GF-D8 (cell line): ENCODE measurements at places on chromosomes 2 and 18.

DNA sequence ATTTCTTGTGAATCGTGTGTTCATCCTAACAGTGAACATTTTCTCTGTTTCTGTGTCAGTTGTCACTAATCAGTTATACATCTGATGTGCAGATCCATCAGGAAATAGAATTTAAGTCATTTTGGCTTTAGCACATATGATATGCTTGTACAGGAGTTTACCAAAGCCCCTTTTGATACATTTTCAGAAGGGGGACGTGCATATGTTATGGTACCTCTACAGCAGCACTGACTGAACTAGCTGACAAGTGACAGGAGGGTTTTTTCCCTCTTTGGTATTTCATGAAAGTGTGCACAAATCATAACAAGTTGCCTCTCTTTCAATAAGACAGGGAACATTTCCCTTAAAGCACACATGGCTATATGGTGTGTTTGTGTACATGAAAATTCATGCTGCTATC, 536.5 kb downstream of the PLCL1 start:
- DNase-seq = no peak

GRCh38 chr18:9988665-9989064, 74.8 kb downstream of the VAPA start:
- no peak for DNase-seq

GRCh38 chr2:207133458-207133819, 32.3 kb downstream of the KLF7 start:
- DNase-seq = no peak

- no peak for DNase-seq
Measured at GRCh38 chr2:146147448-146148012, 1627.6 kb upstream of the ZEB2 start.

GRCh38 chr2:25286723-25287483, 54.8 kb downstream of the DNMT3A start:
- DNase-seq = no peak

- DNase-seq = no peak
Measured at GRCh38 chr2:144539289-144539782, 19.4 kb upstream of the ZEB2 start.

- DNase-seq = no peak
Measured at GRCh38 chr18:50457639-50458038, 82.8 kb downstream of the SKA1 start.

DNA sequence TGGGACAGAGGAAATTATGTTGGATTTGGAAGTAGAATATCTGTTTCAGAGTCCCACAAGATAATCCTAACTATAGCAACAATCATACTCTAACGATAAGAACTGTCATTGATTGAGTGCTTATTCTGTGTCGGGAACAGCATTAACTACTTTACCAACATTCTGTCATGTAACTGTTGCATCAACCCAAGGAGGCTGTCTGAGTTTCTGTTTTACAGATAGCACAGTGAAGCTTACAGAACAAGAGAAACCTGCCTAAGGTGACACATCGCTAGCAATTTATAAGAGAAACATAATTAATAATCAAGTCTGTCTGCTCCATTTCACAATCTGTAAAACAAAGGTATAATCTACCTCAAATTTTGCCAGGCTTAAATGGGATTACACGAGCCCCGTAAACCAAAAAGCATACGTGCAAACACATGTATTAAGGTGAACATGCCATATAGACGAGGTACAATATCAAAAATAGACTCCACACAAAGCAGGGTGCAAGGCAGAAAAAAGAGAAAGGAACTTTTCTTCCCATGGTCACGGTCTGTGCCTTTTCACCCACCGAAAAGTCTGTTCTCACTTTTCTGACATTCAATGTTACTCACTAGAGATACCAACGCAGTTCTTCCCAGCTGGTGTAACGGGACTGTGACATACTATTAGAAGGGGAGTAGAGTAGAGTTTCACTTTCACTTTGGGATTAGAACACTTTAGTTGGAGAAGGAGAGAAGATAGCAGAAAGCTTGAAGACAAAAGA, 37.2 kb upstream of the SLC8A1 start:
- DNase-seq = no peak

DNA sequence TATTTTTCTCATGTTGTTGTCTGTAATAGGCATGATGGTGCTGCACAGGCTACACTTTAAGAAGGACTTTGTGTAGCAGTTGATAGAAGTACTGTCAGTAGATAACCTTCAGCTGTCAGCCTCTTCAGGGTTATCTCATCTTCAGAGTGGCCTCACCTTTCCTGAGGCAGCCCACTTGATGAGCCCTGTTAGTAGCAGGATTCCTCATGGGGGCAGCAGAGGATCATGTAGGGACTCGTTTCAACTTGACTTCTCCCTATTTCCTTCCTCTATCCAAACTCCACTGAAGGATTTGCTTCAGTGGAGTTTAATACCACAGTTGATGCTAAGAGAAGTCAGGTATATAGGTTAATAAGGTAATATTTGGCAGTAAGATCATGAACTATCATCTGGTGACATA, 530.3 kb upstream of the FSIP2 start:
- DNase-seq = no peak

DNA sequence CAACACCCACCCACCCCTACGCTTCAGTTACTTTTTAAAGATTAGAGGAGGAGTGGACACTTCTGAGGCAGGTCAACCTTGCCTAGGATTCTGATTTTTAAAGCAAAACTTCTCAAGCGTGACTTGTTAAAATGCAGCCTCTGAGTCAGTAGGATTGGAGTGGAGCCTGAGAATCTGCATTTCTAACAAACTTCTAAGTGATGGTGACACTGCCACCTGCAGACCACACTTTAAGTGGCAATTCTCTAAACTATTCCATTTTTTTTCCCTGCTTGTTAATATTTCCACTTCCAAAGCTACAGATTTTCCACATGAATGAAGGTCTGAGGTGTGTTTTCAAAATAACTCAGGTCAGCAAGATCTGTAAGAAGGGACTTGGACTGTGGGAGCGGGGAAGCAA, 171.1 kb upstream of the CCDC150 start:
- DNase-seq = no peak

- DNase-seq = no peak
Measured at GRCh38 chr2:40090044-40090443, 311.0 kb upstream of the THUMPD2 start.

- no peak for DNase-seq
Measured at GRCh38 chr2:191165176-191165643, 14.4 kb upstream of the STAT4 start.

GRCh38 chr2:168930242-168930641, 29.2 kb downstream of the G6PC2 start:
- no peak for DNase-seq

DNA sequence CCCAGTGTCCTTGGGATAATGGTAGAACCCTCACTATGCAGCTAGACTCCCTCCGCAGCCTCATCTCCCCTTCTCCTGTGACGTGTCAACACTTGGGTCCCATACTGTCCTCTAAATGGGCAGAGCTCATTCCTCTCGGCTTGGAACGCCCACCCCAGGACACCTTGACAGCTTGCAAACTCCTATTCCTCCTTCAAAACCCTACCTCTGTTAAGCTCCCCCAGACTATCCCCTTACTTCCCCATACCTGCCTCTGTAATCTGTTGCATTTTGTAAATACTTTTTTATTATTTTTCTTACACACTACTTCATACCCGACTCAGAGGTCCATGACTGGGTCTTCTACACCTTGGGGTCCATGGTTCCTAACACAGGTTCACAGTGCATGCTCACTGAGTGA, 28.0 kb downstream of the STEAP3 start:
- DNase-seq = no peak

- DNase-seq = no peak
Measured at GRCh38 chr18:45276878-45277277, 338.4 kb upstream of the SLC14A2 start.

DNA sequence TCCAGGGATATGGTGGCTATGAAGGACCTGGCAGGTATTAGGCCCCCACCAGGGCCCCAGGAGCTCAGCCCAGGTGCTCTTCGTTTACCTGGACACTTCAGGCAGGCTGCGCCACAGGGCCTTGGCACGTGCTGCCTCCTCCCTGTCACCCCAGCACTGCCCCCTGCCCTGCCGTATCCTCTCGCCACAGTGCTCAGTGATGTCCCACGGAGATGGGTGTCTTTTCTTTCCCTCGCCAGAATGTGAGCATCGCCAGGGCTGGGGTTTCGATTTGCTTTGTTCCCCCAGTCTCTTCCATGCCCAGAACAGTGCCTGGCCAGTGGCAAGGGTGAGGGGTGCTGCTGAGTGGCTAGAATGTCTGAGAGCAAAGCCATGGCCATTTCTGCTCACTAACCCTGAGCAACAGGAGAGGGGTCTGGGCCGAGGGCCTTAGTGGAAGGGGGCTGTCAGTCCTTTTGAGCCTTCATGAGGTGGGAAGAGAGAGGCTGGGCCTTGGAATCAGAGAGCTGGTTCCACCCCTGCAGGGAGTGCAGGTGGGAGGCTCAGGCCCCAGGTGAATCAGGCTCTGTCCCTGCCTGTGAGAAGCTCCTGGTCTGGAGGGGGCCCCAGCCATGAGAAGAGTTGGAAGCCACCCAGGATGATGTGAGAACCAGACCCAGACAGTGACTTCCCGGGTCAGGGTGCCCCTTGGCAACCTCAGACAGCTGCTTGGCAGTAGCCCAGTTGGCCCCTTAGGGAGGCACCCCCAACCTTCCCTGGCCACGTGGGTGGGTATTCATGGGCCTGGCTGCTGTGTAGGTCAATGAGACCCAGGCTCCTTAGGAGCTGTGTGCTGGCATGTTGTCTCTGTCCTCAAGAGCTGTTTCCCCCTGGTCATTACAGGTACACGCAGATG, 129.9 kb upstream of the HS6ST1 start:
- no peak for DNase-seq

DNA sequence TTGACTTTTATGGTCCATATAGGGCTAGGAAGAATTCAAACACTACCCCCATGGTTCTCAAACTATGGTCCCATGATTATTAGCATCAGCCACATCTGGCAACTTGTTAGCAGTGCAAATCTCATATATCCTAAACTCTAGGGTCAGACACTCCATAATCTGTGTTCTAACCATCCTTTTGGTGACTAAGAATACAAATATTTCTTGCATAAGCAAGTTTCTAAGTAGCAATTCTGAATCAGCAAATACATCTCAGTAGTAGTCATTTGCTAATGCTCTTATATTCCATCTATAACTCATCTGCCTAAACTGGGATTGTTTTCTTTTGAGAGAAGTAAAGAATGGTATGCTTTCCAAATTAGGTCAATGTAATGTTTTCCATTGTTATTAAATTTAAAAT, 447.3 kb downstream of the TMX3 start:
- no peak for DNase-seq

GRCh38 chr2:76310894-76311633, 600.3 kb upstream of the GCFC2 start:
- no peak for DNase-seq

DNA sequence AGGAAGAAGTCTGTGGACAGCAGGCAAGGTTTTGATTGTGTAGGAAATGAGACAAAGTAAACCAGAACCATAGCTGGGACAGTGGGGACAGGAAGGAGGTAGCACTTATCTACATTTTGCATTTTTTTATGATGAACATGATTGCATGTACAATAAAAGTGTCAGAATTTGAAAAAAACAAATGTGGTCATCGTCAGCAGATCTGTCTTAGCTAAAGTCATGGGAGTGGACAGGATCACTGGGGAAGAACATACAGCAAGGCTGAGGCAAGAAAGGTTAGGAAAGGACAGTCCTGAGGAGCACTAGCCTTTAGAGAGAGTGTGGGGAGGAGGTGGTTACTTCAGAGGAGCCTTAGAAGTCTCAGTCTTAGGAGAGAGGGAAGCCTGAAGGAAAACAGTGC, 35.1 kb upstream of the SLC14A2 start:
- DNase-seq = no peak

GRCh38 chr2:20930928-20931327, 108.0 kb upstream of the LDAH start:
- no peak for DNase-seq

DNA sequence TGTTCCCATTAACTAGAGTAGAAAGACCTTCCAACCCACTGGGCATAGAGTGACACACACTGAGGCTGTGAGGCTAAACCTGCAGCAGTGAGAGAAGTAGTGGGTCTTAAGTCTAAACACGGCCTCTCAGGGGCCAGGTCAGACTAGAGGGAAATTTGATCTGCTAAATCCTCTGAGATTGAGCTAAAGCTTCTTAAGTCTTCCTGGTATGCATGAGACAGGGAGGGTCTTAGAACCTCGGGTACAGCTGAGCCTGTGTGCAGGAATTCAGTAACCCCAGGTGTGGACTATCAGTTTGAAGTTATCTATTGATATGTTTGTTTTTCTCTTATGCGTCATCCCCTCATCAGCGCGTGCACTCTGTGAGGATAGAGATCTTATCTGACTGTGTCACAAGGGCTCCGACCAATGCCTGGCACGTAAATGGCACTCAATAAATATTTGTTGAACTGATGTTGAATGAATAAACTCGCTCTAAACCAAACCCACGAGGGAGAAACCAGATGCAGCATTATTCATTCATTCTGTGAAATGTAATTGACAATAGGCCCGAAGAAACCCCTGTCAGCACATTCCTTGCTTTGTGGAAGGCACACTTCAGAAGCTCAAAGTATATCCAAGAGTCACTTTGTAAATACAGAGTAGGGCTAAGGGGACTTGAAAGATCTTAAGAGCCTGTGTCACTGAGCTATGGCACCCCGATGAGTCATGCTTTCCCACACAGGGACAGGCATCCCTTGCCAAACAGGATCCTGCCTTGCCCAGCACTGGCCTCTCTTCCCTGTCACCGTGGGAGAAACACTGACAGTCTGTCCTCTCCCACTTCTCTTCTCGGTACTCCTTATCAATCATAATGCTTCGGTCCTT, 21.7 kb upstream of the RAB10 start:
- no peak for DNase-seq

DNA sequence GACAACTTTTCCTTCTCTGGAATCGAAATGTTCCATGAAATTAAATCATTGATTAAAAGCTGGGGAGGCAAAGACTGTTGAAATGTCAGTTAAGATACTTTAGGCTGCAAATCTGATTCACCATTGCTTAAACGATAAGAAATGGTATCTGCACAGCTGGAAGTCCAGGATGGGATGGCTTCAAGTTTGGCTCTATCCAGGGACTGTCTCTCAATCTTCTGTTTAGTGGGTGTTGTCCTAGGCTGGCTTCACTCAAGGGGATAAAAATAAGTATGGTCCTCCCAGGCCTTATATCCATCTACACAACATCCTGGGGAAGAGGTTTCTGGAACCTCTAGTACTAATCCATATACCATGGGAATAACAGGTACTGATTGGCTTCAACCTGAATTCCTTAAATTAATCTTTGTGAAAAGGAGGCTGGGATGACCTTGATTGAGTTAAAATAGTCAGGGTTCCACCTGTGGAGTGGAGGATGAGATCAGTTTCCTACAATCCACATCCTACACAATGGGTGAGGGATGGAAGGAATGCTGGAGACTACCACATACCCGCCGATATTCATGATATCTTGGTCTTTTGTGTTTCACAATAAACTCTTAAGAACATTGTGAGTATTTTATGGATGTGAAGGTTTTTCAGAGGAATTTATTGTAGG, 156.0 kb upstream of the L3MBTL4 start:
- DNase-seq = no peak

DNA sequence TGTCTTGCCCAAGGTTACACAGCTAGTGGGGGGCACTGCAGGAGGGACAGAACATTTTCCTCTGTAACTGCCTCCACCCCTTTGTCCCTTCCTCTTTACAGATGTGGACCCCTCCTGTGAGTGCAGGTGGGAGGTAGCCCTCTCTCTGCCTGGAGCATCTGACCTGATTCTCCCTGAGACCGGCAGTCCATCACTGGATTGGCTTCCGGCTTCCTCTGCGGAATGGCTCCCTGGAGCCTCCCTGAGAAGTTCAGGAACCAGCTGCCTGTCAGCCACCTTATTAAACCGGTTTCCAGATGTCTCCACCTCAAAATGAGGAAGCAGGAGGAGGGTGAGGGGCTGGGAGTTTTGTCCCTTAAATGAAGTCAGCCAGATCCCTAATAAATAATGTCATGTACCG, 67.3 kb upstream of the TNP1 start:
- DNase-seq = no peak

- DNase-seq = no peak
Measured at GRCh38 chr2:23767876-23768621, 158.9 kb downstream of the ATAD2B start.
